ENCODE measurements at places on chromosomes 1 and 21.
A peak's percentile ranks its signal among the peaks of the same experiment; 100 is the strongest.

DNA sequence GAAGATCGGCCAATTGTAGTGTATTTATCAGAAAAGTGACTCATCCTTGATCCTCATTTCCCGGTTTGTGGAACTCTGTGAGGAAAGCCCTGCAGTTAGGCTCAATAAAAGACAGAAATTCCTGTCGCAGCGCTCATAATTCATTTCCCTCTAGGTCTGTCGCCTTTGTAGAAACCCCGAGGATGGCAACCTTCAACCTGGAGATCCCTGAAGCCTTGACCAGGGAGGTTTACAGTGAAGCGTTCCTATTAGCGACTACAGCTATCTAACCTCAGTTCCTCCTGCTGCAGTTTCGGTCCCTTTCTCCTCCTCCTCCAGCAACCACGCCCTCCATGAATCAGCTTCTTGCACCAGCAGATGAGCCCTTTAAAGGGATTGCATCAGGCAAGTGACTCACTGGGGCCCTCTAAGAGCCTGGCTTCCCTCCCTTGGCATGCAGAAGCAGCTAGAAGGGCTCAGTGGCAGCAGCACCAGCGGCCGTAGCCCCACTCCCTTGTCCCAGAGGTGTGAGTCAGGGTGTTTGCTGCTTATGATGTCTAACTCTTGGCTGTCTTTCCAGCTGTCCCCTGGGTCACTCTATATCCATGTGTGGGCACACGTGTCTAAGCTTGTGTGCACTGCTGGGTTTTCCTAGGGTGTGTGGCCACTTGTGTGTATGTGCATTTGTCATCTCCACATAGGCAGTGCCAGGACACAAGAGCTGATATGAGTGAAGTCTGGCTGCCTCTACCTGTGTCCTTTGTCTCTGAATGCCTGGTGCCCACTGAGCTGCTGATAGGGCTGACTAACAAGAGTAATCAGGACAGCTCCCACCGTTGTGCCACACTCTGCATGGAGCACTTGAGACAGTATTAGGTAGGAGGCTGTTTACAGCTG lies 779 bp upstream of the STK40 start:
- peak; percentile 100 for DNase-seq

GRCh38 chr1:58363585-58363984 lies 182.9 kb downstream of the OMA1 start:
- no peak for DNase-seq

- peak; percentile 88 for DNase-seq
Measured at GRCh38 chr1:30888391-30888790, 20.2 kb downstream of the SDC3 start.

- DNase-seq = no peak
Measured at GRCh38 chr1:99496067-99496466, 149.8 kb upstream of the PALMD start.

DNA sequence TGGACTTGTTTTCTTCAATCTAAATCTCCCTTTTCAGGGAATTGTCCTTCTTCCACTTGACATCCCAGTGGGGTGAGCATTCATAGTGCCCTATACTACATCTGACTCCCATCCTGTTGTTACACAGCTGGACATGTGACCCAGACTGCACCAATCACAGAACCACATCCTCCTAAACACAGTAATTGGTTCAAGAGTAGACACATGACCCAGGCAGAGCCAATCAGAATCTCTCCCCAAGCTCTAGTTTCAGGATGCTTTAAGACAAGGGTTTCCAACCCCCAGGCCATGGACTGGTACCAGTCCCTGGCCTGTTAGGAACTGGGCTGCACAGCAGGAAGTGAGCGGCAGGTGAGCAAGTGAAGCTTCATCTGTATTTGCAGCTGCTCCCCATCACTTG lies 5.6 kb upstream of the DDOST start:
- no peak for DNase-seq

- peak; percentile 93 for DNase-seq
Measured at GRCh38 chr1:231828182-231828920, 201.8 kb downstream of the DISC1 start.

DNA sequence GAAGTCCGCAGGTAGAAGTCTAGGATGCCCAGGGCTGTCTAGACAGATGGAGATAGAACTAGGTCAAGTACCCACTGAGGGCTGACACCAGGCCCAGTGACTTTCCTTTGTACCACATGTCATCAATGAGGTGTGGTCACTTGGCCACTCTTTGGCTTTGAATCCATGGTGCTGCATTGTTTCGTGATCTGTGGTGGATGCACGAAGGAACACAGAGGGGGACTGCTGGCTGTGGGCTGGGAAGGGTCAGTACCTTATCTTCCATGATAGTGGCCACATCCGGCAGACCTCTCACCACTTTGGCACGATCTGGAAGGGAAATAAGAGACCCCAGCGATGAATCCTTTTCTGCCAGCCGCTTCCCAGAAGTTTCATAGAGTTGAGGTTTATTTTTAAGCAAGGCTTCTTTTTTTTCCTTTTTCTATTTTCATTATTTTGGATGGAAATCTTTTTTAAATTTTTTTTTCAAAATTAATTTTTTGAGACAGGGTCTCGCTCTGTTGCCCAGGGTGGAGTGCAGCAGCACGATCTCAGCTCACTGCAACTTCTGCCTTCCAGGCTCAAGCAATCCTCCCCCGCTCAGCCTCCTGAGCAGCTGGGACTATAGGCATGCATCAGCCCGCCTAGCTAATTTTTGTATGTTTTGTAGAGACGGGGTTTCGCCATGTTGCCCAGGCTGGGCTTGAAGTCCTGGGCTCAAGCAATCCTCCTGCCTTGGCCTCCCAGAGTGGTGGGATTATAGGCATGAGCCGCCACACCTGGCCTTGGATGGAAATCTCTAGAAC lies 53.1 kb downstream of the MYOM3 start:
- DNase-seq = no peak

DNA sequence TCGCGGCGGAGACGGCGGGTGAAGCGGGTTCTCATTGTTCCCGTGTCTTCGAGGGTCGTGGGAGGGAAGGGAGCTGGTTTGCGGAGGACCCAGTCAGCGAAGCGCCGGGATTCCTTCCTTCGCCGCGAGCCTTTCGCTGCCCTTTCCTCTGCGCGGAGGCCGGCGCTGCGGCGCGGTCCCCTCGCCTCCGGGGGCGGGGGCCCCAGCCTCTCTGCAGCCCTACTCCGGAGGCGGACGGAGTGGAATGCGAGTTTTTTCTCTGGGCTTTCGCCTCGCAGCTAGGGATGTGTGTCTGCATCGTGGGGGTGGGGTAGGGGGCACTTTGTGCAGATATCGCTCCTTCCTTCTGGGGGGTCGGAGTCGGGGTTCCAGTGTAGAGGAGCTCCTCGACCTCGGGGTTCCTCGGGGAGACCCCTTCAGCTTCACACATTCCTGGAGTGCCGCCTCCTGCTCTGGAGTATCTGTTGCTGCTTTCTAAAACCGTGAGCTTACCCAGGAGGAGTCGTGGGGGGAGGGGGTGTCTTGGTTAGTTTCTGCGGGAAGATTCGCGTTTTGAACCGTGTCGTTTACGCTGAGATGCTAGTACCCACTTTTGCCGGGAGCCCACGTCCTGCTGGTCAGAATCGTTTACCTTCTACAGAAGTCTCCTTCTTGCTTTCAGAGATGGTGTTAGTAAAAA lies 595 bp downstream of the RNF2 start:
- peak; percentile 6 for DNase-seq

GRCh38 chr1:19088717-19089442 lies 121.2 kb downstream of the UBR4 start:
- DNase-seq = no peak

- DNase-seq = no peak
Measured at GRCh38 chr21:16420031-16420724, 690.4 kb downstream of the USP25 start.

GRCh38 chr1:75502776-75503175 lies 108.1 kb downstream of the SLC44A5 start:
- no peak for DNase-seq

- no peak for DNase-seq
Measured at GRCh38 chr1:241934201-241934848, 23.2 kb upstream of the BECN2 start.

DNA sequence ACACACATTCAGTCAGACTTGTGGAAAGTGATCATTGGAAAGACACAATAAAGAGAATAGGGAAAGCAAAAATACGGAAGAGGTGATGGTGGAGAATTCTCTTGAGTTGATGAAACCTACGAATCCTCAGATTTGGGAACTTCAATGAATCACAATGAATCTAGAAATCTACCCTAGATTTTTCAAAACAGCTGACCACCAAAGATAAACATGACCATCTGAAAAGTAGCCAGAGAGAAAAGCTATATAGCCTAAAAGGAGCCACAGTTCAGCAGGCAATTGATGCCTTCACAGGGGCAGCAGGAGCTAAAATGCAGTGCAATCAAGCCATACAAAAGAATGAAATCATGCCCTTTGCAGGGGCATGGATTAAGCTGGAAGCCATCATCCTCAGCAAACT lies 170.6 kb upstream of the RUNX1 start:
- no peak for DNase-seq

GRCh38 chr1:101723415-101723814 lies 273.3 kb downstream of the OLFM3 start:
- no peak for DNase-seq

DNA sequence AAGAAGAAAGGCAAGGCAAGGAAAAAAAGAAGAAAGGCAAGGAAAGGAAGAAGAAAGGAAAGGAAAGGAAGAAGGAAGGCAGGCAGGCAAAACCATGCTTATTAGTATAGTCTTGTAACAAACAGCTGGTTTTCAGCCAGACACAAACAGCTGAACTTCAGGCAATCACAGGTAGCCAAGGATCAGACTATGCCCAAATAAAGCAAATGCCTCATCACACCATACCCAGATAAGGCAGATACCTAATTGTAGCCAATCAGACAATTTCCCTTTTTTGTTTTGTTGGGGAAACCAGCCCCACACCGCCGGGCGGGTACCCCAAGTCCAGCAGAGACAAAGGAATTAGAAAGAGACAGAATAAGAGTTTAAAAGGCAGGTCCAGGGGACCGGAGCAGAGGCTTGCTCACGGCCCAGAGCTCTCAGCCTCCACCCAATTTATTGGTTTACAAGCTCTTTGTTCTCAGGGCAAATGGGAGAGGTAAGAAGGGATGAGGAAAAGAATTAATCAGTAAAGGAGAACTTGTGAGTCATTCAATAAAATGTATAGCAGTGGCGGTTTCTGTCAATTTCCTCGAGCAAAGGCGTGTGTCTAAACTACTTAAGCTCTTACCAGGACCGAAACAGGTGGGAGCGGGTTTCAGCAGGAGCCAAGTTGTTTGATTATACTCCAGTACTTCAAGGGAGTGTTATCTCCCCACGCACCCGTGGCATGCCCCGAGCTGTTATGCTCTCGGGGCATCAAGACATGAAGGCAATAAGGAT lies 886.8 kb downstream of the KCNT2 start:
- DNase-seq = no peak

- DNase-seq = peak; percentile 46
Measured at GRCh38 chr1:235708390-235708962, 58.9 kb upstream of the GNG4 start.

DNA sequence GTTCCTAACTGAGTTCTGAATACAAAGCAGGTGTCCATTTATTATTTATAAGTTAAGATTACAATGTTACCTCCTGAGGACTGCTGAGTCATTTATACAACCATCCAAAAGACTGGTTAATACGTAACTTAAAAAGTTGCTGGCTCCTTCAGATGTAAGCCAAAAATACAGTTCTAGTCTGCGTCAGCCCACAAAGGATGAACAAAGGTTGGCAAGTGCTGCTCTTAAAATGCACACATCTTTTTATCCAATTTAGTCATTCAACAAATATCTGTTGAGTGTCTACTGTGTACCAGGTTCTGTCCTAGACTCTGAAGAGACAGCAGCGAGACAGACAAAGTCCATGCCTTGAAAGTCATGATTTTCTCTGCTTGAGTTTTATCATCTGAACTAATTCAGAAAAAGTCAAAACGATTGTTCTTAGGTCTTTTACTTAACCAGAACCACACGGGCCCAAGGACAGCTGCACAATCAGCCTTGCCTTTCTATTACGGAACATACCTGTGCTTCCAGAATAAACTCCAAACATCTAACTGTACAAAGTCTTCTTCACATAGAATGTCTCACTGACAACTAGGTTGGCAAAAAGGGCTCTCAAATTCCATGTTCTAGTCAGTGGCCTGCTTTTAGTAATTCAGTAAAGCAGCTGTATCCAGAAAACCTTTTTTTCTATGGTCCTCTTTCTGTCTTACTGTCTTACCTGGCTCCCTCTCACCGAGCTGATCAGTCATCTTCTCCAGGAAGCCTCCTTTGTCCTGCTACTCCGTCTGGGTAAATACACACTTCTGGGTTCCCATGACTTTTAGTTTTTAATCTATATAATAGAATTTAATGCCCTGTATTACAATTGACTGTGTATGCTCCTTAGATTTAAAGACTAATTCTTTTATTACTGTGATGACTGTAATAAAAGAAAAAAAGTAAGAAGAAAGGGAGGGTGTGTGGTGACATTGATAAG lies 15.5 kb upstream of the CNN3 start:
- DNase-seq = no peak

DNA sequence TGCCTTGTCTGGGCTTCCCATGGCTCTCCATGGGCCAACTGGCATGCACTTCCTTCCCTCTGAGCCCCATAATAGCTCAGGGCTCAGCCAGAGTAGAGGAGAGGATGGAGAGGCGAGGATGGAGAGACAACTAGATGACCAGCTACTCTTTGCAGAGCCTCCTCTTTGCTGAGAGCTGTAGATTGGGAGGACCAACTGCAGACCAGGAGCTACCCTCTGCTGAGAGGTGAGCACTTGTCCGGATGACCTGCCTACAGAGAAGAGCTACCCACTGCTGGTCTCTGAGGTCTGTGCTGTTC lies 58.0 kb upstream of the ETV3 start:
- DNase-seq = no peak

- no peak for DNase-seq
Measured at GRCh38 chr1:29017235-29017634, 102.9 kb downstream of the EPB41 start.

DNA sequence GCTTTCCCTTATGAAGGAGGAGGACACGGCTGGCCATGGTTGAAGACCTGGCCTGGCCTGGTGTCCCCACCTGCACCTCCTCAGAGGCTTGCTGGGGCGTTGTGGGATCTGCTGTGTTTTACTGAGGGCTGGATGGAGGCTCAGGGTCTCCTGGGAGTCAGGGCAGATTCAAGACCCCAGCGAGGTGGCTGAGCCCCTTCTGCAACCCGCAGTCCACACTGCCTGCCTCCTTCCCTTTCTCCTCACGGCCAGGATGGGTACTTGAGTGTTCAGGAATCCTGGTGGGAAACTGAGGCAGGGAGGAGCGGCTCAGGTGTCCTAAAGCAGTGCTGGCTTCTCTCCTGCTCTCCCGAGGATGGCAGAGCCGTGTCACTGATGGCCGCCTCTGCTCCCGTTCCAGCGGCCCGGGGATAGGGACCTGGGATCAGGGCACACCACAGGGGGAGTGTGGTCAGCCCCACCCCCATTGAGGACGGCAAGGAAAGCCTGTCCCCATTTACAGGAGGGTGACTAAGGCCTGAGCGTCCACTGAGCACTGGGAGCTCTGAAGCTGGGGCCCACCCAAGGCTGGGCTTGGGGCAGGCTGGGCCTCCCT lies 47.5 kb downstream of the TRPM2 start:
- no peak for DNase-seq

DNA sequence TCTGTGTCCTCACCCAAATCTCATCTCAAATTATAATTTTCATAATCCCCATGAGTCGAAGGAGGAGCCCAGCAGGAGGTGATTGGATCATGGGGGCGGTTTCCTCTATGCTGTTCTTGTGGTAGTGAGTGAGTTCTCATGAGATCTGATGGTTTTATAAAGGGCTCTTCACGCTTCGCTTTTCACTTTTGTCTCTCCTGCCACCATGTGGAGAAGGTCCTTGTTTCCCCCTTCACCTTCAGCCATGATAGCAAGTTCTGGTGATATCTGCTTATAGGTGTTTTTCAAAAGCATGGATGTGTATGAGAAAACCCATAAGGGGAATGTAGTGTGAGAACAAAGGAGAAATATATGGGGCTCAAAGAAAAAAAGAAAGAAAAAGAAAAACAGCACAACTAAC lies 405.9 kb upstream of the RGS18 start:
- no peak for DNase-seq

- DNase-seq = no peak
Measured at GRCh38 chr1:160169553-160170399, 18.4 kb downstream of the ATP1A4 start.

Measured in HFFc6 (cell line).